Natural killer cell treated with Interleukin-12 subunit alpha and Interleukin-12 subunit beta and Interleukin-15 and Interleukin-18, amount 100 ng/mL, for 72 hours (primary cell): ENCODE measurements at places on chromosomes 7 and 10. TPM values are rescaled to one million over a fixed set of nuclear protein-coding genes. Genes with fewer than 3 reads are reported as not detected.

- DNase-seq = no peak
- H3K4me3 ChIP-seq = peak overlapping the region; percentile 100
- peaks cover 5% of the 10 kb centered on the region for H3K36me3 ChIP-seq
- peak overlapping the region; percentile 95 for H3K27ac ChIP-seq
- peaks cover 20% of the 10 kb centered on the region for H3K4me1 ChIP-seq
- peaks cover 22% of the 10 kb centered on the region for H3K27me3 ChIP-seq
Observed at GRCh38 chr7:116862951-116863670, 724 bp downstream of the CAPZA2 start.

DNA sequence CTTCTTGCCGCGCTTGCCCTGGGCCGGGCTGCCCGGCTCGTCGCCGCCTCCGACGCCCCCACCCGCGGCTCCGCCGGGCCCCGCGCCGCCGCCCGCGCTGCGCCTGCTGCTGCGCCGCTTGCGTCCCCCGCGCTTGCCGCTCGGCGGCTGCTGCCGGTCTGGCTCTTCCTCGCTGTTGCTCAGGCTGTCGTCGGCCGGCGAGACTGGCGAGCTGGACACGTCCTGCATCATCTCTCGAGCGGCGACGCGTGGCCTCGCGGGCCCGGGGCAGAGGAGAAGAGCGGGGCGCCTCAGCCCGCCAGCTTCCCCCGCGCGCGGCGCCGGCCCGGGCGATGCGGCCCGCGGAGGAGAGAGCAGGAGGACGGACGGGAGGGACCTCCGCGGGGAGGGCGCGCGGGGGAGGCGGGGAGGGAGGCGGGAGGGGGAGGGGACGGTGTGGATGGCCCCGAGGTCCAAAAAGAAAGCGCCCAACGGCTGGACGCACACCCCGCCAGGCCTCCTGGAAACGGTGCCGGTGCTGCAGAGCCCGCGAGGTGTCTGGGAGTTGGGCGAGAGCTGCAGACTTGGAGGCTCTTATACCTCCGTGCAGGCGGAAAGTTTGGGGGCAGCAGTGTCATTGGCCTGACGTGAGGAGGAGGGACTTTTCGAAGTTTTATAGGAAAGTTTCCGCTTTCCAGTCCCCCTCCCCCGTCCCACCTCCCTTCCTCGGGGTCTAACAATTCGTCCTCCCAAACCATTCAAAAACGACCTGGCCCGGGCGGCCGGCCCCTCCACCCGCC lies at the start of gene TWIST1:
TSS of gene TWIST1 (minus strand) at position 546 of the 779 bp plus-strand sequence. CDS start at position 231, 315 bp downstream.
- H3K4me3 ChIP-seq = peak within 1 kb of the TSS; percentile 67
- DNase-seq = no peak
- H3K36me3 ChIP-seq = peaks cover 4% of the 10 kb centered on the region
- peaks cover 70% of the 10 kb centered on the region for H3K27me3 ChIP-seq
- peaks cover 10% of the 10 kb centered on the region for H3K4me1 ChIP-seq
- H3K27ac ChIP-seq = no peak within 1 kb of the TSS

DNA sequence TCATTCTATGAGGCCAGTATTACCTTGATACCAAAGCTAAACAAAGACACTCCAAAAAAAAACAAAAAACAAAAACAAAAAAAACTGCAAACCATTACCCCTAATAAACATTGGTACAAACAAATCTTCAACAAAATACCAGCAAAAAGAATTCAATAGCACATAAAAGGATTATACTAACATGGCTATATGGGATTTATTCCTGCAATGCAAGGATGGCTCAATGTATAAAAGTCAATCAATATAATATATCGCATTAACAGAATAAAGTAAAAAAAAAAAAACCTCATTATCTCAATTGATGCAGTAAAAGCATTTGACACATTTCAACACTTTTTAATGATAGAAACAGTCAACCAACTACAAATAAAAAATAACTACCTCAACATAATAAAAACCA lies 233.3 kb upstream of the NFE2L3 start:
- H3K4me1 ChIP-seq = peaks cover 3% of the 10 kb centered on the region
- no peak for DNase-seq
- no peak overlapping the region for H3K4me3 ChIP-seq
- H3K36me3 ChIP-seq = peaks cover 22% of the 10 kb centered on the region

DNA sequence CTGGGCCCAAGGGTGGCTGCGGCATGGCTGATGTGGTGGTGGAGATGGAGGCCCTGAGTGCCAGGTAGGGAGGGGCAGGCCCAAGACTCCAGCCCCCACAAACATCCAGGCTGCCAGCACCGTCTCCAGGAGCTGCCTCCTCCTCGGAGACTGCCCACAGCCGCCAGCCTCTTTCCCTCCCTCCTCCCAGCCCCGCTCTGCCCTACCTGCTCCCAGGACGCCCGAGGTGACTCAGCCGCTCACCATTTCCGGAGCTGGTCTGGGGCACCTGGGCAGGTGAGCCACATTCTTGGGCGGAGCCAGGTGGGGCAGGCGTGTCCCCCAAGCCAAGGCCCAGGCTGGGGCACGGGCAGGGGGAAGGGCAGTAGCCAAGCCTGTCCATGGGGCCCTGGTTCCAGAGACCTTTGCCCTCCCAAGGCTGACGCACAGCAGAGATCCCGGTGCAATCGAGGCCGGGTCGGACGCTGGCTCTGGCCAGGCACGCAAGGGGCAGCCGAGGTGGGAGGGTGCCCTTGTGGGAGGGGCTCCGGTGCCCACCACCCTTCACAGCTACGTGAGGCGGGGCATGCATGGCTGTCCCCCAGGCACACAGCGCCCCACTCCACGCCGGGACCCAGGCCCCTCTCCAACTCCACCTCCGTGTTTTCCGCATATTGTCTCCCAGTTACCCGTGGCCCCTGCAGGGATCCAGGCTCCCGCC lies 8.8 kb downstream of the ADAP1 start:
- H3K36me3 ChIP-seq = peaks cover 11% of the 10 kb centered on the region
- DNase-seq = peak; percentile 60
- H3K4me1 ChIP-seq = peaks cover 18% of the 10 kb centered on the region
- no peaks in the 10 kb centered on the region for H3K27me3 ChIP-seq
- H3K27ac ChIP-seq = no peak overlapping the region

DNA sequence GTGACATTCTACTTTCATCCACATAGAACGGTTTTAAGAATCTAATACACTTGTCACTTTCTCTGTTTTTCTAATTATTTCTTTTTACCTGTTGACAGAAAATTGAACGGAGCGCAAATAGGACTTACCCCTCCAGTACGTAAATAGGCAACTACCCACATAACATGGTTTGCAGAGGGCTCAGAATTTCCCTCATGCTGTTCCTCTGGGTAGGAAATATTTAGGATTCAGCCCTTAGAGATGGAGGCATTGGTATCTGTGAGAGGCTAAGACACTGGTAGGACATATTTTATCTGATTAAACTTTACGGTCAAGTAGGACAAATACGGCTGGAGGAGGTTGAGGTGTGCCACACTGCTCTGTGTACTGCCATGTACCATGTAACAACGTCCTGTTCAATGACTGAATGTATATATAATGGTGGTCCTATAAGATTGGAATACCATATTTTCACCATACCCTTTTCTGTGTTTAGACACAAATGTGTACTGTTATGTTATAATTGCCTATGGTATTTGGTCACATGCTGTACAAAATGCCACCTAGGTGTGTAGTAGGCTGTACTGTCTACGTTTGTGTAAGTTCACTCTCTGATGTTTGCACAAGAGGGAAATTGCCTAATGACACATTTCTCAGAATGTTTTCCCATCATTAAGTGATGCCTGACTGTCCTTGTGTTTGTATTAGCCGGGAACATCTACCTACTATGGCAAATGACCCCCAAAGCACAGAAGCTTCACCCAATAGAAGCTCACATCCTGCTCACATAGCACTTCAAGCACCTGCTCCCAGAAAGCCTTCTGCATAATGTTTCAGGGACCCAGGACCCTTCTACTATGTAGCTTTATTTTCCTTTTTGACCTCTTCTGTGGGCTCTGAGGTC lies 429.4 kb upstream of the AKR1E2 start:
- no peaks in the 10 kb centered on the region for H3K4me1 ChIP-seq
- H3K36me3 ChIP-seq = no peaks in the 10 kb centered on the region
- H3K27ac ChIP-seq = no peak overlapping the region
- peaks cover 8% of the 10 kb centered on the region for H3K27me3 ChIP-seq
- DNase-seq = no peak
- no peak overlapping the region for H3K4me3 ChIP-seq

- no peak overlapping the region for H3K4me3 ChIP-seq
- peaks cover 19% of the 10 kb centered on the region for H3K4me1 ChIP-seq
- no peak for DNase-seq
Observed at GRCh38 chr10:103765981-103766380, 89.4 kb downstream of the SH3PXD2A start.

The PODXL gene
- 1.3 TPM for total RNA-seq

The SYT15B gene
- total RNA-seq = not detected

The ADAMTS14 gene
- 0.07 TPM for total RNA-seq
